NCI-H1436 treated with DMSO at 0.1 percent for 48 hours (cell line): ENCODE measurements at places on chromosomes 4 and X.

DNA sequence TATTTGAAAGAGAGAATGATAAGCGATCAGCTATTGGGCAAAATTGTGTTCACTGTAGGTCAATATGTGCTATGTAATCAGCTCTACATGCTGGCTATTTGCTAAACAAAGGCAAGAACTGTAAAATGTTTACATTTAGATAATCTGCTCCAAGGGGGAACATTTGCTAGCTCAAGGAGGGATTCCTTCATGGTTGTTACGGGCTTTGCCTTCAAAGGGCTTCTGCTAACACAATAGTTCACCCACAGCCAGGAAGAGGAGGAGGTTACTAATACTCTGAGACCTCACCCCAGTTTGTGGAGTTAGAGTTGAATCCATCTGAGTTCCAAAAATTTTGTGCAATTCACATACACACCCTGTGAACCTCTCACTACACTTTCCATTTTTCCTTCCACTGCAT lies 107.6 kb upstream of the BMP3 start:
- no peak for DNase-seq

- no peak for DNase-seq
Measured at GRCh38 chr4:185265942-185266341, 56.5 kb downstream of the SNX25 start.

DNA sequence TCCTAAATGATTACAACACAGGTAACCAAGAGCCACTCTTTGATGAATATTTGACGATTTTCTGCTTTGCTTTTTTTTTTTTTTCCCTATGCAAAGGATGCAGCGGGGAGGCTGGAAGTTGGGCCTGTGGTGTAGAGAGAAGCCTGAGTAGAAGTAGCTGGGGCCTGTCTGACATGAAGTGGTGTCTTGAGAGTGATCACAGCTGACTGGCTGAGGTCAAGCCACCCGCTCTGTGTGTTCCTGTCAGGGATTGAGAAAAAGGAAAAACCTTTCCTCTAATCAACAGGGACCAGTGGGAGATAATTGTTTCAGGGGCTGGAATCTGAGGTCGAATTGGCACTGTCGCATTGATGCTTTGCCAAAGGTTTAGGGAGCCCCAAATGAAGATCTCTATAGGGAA lies 258.7 kb downstream of the GRIA3 start:
- DNase-seq: no peak

GRCh38 chrX:51035746-51036145 lies 125.2 kb downstream of the BMP15 start:
- no peak for DNase-seq

GRCh38 chr4:149891426-149891825 lies 75.8 kb upstream of the IQCM start:
- DNase-seq: no peak

DNA sequence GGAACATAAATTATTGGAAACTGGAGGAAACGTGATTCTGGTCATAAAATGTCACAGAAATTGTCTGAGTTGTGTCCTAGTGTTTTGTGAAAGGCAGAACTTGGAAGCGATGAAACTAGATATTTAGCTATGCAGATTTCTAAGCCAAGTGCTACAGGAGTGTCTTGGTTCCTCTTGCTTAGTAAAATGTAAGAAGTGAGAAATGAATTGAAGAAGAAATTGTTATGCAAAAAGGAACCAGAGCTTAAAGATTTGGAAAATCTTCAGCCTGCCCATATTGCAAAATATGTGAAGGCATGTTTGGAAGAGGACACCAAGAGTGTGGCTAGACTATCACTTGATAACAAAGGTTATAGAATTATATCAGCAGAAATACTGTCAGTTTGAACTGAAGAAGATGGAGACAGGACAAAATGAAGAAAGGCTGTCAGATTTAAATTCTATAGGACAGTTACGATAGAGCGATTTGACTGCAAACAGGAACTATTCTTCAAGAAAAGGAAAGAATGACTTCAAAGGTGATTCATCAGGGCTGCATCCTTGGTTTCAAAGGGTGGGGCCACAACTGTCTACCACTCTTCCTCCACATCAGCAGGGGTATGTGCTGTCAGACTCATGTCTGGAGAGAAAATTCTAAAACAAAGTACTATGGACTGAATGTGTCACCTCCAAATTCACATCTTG lies 9.4 kb upstream of the CDS1 start:
- DNase-seq: no peak

DNA sequence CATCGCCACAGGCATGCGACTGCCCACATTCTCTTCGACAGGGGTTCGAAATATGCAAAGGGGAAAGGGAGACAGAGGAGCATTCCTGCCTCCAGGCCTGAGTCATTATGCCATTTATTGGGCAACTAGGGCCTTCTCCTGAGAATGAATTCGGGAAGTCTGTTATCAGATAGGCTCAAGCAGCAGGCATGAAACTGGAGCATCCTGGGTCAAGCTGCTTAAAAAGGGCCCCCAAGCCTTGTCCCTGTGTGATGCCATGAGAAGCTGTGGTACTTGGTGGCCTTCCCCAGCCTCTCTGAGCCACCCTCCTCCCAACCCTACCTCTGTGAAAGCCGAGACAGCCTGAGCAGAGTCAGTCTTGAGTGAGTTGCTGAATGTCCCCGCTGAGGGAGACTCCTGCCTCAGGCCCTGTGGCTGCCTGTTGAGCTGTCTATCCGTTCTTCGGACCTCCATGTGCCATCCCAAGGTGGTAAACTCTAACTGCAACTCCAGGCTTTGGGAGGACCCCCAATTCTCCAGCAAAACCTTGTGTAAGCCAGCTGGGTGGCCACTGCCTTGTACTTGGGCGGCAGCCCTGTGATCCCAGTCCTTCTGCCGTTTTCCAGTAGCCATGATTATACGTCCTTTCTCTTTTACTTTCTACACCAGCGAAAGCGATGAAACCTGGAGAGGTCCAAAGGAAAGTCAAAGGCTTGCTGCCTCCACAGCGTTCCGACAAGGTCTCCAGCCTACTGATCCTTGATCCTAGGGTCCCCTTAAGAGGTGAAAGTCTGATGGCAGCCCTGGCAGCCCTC lies 37.7 kb downstream of the NBDY start:
- no peak for DNase-seq

DNA sequence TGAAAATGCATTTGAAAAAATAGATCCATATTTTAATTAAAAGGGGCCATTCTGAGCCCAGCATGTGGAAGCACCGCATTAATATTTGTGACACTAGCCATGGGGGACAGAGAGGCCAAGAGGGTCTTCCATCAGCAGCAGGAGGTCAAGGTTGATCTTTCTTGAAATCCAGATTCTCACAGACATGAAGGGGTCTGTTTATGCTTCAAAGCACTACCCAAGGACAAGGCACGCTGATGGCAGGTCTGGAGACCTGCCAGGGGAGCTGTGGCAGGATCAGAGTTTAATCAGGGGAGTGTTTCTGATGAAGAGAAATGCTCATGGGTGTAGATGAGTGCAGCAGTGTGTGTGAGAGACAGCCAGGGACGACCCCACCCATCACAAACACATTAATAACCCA lies 243.3 kb downstream of the LDB2 start:
- DNase-seq: no peak

DNA sequence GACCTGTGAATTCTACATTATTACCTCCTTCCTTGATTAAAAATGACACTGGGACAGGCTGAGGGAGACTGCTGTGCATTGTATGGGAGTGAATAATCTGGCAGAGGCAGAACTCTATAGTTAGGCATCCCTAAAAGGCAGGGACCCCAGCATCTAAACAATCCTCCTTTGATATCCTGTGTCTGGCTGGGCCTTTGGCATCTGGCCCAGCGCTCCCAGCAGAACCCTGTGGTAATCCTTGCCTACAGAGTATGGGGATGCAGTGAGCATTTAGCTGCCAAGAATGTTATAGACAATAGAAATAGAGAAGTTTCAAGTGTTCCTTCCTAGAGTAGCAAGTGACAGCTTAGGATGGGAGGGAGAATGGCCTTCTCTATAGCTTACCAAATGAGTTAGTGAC lies 38.5 kb downstream of the ZCCHC12 start:
- DNase-seq: no peak

DNA sequence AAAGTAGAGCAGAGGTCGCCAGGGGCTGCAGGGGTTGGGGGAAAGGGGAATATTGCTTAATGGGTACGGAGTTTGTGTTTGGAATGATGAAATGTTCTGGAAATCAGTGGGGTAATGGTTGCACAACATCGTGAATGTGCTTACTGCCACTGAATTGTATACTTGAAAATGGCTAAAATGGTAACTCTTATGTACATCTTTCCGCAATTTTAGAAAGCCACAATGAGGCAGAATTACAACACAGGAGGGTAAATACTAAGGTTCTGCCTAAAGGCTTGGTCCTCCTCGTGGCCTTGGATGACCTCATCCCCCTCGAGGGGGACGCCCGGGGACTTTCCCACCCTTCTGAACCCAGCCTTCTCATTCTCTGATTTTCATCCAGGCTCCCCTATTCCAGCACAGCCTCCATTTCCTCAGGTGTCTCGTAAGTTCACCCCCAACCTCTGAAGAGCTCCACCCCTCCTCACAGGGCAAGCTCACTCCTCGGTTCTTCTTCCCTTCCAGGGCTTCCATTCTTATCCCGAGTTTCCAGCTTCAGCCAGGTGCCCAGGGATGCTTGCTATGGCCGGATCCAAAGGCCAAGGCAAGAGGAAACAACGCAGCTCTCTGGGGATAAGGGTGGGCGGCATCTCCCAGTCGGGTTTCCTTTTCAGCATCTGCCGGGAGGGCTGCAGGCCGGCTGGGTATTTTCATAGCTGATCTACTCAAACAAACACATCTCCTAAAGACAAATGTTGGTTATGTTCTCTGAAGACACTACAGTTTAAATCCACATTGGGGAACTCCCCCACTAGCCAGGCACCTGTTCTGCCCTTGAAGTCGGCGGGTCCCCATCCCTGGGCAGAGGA lies 71.3 kb upstream of the ACSL1 start:
- no peak for DNase-seq

DNA sequence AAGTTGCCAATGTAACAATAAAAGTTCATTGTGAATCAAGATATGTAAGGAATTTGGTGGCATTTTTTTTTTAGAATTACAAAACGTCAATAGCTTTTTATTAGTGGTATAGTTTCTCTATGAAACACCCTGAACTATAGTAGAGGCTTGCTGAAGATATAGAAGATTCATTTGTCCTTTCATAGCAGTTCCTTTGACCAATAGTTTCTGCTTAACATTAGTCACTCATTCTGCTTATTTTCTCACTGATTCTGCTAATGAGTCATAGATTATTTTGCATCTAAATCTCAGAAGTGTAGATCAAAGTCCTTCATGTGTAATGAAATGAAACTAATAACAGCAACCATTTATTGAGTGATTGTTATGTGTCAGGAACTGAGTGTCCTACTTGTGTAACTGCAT lies 205.0 kb upstream of the TET2 start:
- no peak for DNase-seq

DNA sequence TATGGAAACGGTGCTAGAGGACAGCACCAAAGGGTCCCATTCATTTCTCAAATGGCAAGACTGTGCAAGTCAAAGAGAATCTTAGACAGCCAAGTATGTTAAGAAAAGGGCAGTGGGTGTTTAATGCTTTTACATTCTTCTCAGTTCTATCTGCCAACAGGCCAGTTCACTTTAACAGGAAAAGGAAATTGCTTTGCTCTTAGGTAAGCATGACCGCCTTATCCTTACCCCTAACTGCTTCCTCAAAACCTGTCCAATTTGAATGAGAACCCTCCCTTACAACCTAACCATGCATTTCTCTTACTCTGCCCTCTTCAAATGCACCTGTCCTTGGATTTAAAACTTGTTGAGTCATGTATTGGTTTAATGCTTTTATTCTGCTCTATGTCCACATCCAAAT lies 44.5 kb upstream of the BLTP1 start:
- no peak for DNase-seq

DNA sequence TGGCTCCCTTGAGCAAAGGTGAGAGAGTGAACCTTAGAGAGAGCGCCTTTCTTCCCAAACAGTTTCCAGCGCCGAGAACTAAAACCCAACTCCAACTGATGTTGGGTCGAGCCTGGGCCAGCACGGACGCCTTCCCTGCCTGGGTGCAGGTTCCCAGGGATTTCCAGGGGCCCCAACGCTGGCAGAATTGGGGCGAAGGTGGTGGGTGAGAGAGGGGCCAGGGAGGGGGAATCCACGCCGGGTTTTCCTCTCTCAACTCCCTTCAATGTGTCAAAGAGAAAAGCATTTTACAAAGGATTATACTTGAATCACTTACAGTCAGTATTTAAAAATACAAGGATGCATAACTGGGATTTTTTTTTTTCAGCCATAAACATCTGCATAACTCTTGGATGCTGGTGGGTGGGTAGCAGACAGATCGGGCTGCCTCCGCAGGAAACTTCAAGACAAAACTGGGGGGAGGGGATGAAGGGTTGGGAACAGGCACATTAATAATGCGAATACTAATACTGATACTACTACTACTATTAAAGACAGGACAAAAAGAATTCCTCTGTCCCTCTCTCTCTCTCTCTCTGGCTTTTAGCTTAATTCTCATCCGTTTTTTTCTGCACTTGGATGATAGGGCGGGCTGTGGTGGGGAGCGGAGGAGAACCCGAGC lies 1.3 kb upstream of the ARX start:
- no peak for DNase-seq

DNA sequence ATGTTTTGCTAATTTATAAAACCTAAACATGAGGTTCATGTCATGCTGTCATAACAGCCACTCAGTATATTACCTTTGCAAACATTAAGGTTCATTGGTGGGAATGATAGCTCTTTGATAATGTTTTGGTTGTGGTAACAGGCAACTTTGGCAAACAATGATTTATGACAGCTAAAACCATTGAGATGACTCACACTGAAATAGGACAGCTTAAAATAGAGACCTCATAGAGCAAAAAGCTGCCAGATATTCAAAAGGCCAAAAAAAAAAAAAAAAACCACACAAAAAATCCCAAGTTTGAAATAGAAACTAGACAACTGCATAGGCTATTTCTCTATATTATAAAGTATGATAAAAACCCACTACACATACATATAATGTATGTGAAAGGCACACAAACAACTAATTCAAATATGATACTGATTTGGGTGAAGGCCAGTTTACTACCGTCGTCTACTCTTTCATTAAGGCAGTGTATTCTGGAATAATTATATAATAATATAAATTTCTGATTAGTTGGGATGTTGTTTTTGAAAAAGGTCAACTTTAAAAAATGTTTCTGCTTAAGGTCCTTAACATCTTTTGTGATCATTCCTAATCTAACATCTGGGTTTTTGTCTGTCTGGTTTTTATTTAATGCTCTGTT lies 646.0 kb upstream of the PITX2 start:
- no peak for DNase-seq

DNA sequence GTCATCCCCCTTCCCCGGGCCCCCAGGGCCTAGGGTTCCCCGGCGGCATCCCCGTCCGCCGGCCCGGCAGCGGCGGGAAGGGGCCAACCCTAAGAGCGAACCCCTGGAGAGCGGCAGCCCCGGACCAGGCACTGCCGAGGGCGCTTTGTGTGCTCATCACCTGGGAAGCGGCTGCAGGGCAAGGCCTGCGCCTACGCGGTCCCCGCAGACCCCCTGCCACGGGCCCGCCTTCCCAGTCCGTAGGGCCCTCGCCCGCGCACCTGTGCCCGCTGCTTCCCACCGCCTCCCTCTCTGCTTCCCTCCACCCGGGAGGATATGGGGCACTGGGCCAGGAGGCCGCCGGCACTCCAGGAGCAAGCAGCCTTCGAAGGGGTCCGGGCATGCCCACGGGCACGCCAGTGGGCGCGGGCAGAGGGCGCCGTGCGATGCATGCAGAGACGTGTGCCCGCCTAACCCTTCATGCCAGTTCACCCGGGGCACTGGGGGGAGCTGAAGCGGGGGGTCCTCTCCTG lies 2.6 kb downstream of the FLNA start:
- no peak for DNase-seq

- DNase-seq: no peak
Measured at GRCh38 chr4:37827802-37828321, 1.4 kb downstream of the PGM2 start.
